ENCODE measurements at places on chromosomes 6 and 20.

DNA sequence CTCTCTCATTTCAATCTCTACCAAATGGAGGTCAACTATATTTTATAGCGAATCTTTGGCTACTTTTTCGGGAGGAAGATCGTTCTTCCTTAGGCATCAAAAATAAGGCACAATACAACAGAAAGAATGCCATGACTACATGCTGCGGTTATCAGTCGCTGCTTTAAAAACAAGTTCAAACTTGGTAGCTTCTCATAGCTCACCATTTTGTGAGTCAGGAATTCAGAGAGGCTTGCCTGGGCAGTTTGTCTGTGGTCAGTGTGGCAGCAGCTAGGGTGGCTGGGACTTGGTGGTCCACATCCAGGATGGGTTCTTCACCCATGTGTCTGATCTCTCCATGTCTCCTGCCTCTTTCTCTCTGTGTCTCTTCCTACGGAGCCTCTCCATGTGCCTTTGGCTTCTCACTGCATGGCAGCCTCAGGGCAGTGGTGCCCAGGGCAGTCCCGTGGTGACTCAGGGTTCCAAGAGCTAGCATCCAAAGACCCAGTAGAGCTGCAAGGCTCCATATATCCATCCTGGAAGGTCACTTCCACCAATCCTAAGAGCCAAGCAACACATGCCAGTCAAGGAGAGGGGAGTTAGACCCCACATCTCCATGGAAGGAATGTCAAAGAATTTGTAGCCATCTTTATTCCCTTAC is 10.4 kb downstream of the SCML4 start:
- DNase-seq: no peak

GRCh38 chr6:73695619-73696421 is at the start of gene CD109:
Gene CD109 (plus strand): TSS chr6:73696203. CDS start chr6:73696216, 13 bp downstream.
- peak; percentile 81 for DNase-seq

DNA sequence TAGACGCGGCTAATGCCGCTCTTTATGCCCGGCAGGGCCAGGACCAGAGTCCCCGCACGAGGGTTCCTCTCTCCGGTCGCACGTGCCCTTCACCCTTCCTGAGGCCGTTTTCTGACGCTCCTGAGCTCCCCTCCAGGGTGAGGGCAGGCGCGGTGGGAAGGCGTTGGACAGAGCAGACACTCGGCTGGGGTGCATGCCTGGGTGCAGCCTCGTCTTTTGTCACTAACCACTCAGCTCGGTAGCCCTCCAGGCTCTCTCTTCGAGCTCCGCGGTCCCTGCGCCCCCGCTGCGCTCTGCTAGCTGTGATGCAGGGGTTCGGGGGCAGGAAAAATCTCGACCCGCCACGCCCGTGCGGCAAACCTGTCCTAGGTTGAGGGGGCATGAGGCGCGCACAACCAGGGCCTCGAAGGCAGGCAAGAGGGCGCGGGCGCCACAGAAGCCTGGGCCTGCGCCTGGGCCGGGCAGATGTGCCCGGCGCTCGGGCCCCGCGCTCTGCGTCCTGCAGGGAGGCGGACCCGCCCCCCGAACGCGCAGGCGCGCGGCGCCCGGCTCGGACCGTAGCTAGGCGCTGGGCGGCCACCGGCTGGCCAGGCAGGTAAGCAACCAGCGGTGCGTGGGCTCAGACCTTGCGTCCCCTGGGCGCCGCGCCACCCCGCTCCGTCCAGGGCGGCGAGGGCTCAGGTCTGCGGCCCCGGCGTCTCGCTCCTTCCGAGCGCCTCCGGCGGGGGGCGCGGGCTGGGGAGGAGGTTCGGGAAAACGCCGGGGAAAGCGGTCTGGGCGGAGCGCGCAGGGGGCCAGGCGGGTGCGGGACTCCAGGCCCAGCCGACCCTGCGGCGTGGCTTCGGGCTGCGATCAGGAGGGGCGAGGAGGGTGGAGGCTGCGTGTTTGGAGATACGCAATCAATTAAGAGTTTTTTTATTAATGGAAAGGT is at the start of gene L3MBTL1:
L3MBTL1 (plus strand) TSS at position 548 of the 931 bp plus-strand sequence. CDS start 5,807 bp downstream, outside the sequence.
- peak; percentile 30 for DNase-seq

- no peak for DNase-seq
These were observed 46.5 kb upstream of the IFNGR1 start for GRCh38 chr6:137265561-137266308.

- no peak for DNase-seq
These were observed 64.4 kb downstream of the PREX1 start for GRCh38 chr20:48763216-48763914.

- no peak for DNase-seq
These were observed 54.7 kb upstream of the SYNJ2 start for GRCh38 chr6:157927011-157927410.

DNA sequence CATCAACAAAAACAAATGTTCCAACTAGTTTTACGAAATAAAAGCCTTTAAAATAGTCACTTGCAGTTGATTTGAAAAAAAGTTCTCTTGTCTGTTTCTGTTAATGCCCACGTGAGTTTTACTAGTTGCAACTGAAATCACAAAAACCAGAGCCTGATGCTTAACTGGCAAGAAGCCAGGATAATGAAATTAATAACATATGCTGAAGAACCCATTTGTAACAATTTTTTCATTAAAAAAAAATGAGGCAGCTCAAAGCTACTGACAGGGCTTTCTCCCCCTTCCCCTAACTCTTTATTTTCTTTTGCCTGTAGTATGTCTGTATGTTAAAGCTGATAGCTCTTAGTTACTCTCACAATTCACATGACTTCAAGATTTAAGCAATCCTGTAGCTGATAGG is 132.7 kb upstream of the EYA4 start:
- DNase-seq: no peak

GRCh38 chr6:16136621-16137450 is 8.0 kb downstream of the MYLIP start:
- peak; percentile 33 for DNase-seq

DNA sequence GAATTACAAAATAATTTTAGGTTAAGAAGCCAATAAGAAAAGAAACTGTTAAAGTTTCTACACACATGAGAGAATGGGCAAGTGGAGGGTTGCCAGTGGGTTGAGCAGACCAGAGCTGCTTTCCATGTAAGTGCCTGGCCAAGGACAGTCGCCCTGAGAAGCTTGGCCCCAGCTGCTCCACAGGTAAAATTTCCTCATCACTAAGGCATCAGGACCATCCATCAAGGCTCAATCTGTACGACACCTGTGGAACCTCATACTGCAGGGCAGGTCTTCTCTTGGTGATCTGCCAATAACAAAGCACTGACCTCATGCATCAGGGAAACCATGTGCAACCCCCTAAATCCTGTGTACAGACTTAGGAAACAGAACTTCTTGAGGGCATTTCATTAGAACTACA is 115.4 kb downstream of the INSM1 start:
- DNase-seq: no peak

- DNase-seq: no peak
These were observed 242.5 kb downstream of the TTLL2 start for GRCh38 chr6:167567142-167568033.

GRCh38 chr6:44333273-44333919 is 9.1 kb upstream of the SPATS1 start:
- peak; percentile 56 for DNase-seq
